ENCODE measurements at places on chromosomes 7 and 10.

DNA sequence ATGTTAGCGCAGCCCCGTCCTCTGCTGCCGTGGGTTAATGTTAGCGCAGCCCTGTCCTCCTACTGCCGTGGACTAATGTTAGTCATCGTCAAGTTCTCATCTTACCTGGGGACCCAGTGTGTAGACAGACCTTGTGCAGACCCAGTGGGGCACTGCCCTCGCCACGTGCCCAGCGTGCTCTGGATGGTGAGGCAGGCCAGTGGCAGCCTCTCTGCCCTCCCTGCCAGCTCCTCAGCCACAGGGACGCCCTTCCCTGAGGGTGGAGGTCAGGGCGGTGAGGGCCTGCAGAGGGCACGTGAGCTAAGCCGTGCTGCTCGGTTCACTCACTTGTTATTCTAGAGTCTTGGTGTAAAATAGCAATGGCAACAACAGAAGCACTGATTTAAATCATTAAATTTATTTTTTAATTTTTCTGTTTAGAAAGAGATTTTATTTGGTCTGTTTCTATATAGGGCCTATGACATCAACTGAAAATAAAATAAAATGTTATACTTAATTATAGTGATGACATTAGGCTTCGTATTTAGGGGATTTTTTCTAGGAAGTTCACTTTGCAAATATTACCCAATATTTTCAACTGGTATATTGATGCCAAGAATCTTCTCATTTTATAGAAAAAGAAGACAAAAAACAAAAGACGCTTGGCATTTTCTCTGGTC is 48.4 kb downstream of the NKX6-2 start:
- no peak for DNase-seq

DNA sequence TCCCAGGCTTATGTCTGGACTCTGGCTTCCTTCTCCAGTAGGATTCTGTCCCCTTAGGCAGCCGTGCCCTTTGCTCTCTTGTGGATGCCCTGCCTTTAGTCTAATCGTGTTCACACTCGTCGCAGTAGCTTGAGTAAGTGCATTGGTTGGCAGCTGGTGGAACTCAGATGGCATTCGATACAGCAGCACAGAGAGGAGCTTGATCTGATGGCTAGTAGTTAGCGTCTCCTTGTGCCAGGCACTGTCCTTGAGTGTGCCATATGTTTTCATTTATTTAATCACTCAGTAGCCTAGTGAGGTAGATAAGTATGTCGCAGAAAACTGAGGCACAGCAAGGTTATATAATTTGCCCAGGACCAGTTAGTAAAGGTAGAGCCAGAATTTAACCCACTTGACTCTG is 18.2 kb upstream of the PARP12 start:
- no peak for DNase-seq

DNA sequence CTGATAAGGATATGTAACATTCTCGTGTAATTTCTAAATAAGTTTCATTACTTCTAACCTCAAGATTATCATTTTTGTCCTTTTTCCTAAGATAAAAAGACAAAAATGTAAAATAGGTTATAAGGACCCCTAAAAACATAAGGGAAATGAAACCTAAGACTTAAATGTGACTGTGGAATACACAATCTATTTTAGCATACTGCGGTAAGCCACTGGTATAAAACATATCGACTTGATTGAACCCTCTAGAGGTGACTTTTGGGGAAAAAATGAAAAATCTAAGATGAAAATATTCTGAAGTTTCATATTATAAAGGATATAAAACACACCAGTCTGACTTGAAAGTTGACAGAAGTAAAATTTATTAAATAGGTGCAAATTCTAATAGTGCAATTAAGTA is 1.9 kb downstream of the NAMPT start:
- DNase-seq = no peak

DNA sequence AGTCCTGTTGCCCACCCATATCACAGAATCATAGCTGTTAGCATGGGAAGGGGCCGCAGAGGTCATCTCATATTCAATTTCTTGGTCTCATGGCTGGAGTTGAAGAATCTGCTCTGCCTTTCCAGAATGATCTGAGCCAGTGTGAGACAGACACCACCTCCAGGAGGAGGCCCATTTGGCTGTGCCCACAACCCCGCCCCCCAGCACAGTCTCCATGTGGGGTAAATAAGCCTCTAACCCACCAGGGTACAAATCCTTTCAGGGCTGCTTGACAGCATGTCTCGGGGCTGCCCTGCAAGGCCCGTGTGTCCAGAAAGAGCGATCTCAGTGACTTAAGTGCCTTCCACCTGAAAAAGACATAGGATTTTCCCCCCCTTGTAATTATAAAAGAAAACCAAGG is 137.5 kb downstream of the DLG5 start:
- no peak for DNase-seq

DNA sequence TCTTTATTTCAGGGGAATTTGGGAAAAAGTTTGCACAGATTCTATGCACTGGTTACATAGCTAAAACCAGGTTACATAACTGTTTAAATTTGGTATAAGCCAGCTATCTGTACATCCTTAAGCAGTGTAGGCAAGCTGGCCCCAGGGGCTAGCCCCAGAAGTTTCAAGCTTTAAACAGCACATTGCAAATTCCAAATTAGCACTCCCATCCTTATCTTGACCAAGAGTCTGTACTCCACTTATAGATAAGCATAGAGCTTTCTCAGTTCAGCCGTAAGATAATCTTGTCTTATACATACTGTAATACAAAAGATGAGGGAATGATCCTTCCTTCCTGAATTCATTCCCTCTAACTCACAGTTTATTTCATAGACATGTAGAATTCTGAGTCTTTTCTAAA is 109.3 kb downstream of the SPAG6 start:
- no peak for DNase-seq

GRCh38 chr10:100151723-100152300 is 34.0 kb downstream of the ERLIN1 start:
- no peak for DNase-seq

GRCh38 chr10:5679606-5680005 is 5.0 kb upstream of the TASOR2 start:
- DNase-seq = peak; percentile 22

DNA sequence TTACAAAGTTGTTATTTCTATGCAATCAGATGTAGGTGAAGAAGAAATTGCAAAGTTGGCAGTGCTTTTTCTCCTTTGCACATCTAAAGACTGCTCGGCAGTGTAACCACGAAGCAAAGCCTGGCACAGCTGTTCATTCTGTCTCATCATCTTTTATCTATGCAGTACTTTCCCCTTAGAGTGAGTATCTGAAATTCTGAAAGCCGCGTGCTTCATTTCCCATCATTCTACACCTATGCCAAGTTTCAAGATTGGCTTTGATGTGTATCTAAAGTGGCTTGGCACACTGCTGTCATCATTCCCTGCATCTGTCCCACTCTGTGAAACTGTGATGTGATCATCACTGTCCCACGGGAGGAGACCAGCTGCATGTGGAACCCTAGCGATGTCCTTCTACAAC is 15.2 kb downstream of the SOSTDC1 start:
- no peak for DNase-seq

DNA sequence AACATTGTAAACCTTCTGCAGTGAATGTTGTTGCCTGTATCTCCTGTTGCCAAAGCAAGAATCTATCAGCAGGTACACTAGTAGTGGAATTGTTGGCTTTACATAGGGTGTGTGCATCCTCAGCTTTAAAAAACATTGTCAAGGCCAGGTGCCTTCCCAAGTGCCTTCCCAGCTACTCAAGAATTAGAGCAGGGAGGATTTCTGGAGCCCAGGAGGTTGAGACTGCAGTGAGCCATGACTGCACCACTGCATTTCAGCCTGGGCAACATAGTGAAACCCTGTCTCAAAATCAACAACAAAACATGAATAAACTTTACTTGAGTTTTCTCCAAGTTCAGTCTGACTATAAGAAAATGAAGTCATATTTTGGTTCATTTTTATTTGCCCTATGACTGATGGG is 217.3 kb downstream of the CCSER2 start:
- DNase-seq = no peak

DNA sequence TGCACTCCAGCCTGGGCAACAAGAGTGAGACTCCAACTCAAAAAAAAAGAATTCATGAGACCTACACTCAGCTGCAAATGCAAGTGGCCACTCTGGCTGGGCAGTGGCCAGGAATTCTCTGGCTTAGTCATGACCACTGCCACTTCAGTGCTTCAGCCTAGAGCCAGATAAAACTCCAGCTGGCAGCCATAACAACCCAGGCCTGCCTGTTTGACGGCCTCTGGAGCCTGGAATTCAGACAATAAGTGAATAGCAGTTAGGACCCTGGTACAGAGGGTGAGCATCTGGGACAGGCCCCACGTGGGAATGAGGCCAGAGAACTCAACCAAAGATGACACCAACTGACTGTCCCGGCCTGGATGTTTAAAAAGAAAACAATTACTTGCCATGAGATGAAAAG is 18.9 kb downstream of the RCC1L start:
- peak; percentile 75 for DNase-seq

DNA sequence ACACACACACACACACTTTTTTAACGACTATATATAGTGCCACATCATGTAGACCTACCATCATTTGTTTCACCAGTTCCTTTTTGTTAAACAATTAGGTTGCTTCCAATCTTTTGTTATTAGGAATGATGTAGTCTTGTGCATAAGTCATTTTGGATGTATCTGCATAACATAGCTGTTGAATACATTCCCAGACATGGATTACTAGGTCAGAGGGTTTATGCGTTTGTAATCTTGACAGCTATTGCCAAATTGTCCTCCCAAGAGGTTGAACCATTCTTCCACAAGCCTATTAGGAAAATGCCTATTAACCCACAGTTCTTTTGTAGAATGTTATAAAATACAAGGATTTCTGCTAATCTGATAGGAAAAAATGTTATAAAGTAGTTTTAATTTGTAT is 87.3 kb downstream of the PALS2 start:
- peak; percentile 20 for DNase-seq

Measured in fibroblast of skin of scalp (primary cell).